Amniotic epithelial cell (primary cell): ENCODE measurements at places on chromosomes 12 and 14.
A peak's percentile ranks its signal among the peaks of the same experiment; 100 is the strongest.

GRCh38 chr14:64060648-64061096 is 207.9 kb downstream of the SYNE2 start:
- peak; percentile 87 for DNase-seq

GRCh38 chr12:74641694-74642093 is 104.1 kb downstream of the ATXN7L3B start:
- DNase-seq: no peak

- no peak for DNase-seq
Measured at GRCh38 chr14:72921396-72921795, 4.9 kb upstream of the DCAF4 start.

DNA sequence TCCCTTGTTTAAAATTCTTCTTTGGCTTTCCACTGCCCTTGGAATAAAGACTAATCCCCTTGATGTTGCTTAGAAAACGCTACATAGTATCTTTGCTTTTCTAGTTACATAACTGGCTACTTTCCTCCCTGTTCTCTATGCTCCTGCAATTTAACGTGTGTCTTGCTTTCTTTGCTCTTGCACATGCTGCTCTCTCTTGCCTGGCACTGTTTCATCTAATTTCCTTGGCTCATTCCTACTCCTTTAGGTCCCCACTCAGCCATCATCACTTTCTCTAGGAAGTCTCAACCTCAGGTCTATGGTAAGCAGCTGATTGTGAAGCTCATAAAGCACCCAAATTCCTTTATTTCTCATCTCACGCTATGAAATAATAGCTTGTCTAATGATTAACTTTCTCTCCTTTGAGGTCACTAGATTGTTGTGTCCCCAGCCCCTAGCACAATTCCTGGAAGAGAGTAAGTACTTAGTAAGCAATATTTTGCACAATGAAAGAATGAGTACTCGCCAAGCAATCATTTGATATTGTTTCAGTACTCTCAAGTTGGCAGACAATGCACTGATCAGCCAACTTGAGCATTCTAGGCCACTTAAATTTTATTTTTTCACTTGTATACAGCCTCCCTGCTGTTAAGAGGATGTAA is 3.3 kb downstream of the ALDH6A1 start:
- no peak for DNase-seq

DNA sequence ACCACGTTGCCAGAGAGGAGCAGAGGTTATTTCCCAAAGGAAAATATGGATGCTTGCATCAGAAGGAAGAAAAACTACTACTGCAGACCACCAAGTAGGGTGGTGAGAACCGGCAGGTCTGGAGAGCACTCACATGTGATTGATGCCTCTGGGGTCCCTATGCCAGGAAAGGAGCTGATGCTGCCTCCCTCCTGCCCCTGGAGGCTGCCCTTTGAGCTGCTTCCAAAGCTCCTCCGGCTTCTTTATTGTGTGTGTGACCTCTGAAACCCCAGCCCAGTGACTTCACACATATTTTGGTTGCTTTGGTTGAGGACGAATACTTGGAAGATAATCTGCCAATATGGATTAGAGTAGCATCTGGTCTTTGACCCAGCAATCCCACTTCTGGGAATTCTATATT is 133.4 kb downstream of the AACS start:
- DNase-seq: no peak

GRCh38 chr14:38517426-38517825 is 261.5 kb upstream of the CLEC14A start:
- no peak for DNase-seq

- peak; percentile 8 for DNase-seq
Measured at GRCh38 chr14:35628989-35629388, 95.0 kb downstream of the INSM2 start.

- no peak for DNase-seq
Measured at GRCh38 chr12:71000748-71001147, 80.2 kb upstream of the PTPRR start.

DNA sequence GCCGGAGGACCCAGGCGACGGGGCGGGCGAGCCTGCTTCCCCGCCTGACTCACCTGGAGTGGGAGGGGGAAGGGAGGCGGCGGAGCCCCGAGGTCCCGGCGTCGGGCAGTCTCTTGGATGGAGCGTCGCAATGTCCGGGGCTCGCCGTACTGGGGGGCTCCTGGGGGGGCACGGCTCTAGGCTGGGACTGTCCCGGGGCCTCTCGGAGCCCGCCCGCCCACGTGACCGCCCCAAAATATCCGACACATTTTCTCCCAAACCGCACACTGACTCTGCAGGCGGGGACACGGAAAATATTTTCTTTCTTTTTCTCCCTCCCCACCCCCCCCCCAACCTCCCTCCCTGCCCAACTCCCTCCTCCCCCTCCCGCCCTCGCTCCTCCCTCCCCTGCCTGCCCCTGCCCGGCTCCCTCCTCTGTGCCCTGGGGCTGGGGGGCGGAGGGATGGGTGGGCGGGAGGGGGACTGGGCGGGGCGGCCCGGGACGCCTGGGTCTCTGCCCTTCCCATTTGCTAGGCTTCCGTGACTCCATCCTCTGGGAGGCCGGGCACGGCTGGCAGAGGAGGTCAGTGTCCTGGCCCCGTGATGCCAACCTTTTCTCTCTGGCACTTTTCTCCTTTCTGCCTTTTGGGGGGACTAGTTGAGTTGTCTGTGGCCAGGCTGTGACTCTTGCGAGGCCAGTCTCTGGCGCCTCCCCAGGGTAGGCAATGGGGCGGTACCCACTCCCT is at the start of gene RARG:
Gene RARG, minus strand, starts transcription at position 289 of the 725 bp plus-strand sequence. CDS start 4,664 bp downstream, outside the sequence.
- DNase-seq: no peak

GRCh38 chr12:44993161-44993560 is 57.7 kb downstream of the DBX2 start:
- no peak for DNase-seq

- DNase-seq: no peak
Measured at GRCh38 chr14:52939427-52939826, 11.4 kb downstream of the FERMT2 start.

- DNase-seq: no peak
Measured at GRCh38 chr12:103431950-103432349, 63.8 kb downstream of the C12orf42 start.

- no peak for DNase-seq
Measured at GRCh38 chr12:31491241-31491794, 99.6 kb downstream of the DENND5B start.

- no peak for DNase-seq
Measured at GRCh38 chr12:4212845-4213244, 60.7 kb upstream of the CCND2 start.

DNA sequence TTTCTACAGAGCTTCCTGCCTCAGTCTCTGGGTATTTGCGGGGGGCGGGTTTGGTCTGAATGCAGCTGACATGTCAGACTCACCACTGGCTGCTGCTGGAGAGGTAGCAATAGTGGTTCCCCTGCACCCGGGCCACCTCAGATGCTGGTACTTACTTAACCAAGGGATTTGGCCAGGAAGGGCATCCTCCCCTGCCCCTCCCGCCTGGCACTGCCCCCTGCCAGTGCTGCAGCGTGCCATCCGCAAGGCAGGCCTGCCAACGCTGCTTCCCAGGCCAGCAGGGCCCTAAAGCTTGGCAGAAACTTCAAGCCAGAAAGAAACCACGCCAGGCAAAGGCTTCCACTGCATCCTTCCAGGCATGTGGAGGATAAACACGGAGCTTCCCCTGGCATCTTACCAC is 22.1 kb downstream of the RAB35 start:
- DNase-seq: no peak

- no peak for DNase-seq
Measured at GRCh38 chr14:70289138-70289537, 70.3 kb downstream of the COX16 start.
